Vagina (tissue), 2 donors: ENCODE measurements at places on chromosomes 5 and 9.

DNA sequence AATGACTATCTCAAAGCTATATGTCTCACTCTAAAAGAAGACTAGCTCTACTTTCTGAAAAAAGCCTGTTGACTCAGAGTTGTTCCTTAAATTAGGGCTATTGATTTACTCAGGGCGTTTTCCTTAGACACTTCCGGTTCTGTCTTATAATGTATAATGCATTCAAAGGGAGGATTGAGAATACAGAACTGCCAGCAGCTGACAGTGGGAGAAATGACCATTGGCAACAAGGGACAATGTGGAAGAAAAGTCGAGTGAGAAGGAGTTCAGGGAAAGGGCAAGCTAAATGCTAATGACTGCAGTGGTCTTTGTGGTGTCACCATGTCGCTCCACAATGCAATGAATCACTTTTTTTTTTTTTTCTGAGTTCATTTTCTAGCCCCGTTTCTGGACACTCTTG is 65.7 kb upstream of the ANKH start:
- no peaks in the 10 kb centered on the region for H3K4me1 ChIP-seq
- H3K4me3 ChIP-seq, result no peak overlapping the region
- no peak for DNase-seq
- H3K27ac ChIP-seq, result no peak overlapping the region
- no peaks in the 10 kb centered on the region for H3K36me3 ChIP-seq

- no peaks in the 10 kb centered on the region for H3K36me3 ChIP-seq
- H3K27me3 ChIP-seq, result no peaks in the 10 kb centered on the region
- no peak overlapping the region for H3K4me3 ChIP-seq
These were observed 293.6 kb downstream of the FER start for GRCh38 chr5:109041317-109041716.

GRCh38 chr5:168822248-168822744 is 243.1 kb upstream of the PANK3 start:
- H3K27ac ChIP-seq, result no peak overlapping the region
- H3K36me3 ChIP-seq, result no peaks in the 10 kb centered on the region
- no peak for DNase-seq
- H3K27me3 ChIP-seq, result no peaks in the 10 kb centered on the region
- H3K4me3 ChIP-seq, result no peak overlapping the region

DNA sequence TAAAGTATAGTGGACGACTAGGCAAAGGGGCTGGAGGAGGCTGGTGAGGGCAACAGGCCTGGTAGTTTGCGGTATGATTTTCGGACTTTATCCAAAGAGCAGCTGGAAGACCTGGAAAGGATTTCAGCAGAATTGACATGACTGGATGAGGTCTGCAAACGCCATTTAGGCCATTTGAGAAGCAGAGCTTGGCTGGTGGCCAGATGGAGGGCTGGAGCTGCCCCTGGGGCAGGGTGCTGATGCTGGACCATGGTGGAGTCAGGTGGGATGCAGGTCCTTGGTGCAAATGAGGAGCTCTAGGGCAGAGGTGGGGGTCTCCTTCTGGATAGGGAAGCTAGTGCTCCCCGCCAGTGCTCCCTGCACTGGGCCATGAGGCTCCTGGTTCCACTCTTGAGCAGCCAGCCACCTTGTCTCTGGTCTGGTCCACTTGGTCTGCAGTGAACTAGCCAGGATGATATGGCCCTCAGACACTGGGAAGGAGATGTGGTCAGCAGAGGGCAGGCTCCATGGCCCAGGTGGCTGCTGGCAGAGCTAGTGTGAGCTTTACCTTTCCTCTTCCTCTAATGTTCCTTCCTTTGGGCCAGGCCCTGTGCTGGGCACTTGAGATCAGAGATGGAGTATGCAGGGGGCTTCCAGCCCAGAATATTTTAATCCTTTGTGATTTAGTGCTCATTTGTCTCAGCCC is 31.4 kb downstream of the COL27A1 start:
- no peak overlapping the region for H3K4me3 ChIP-seq
- no peaks in the 10 kb centered on the region for H3K27me3 ChIP-seq
- H3K27ac ChIP-seq, result peak overlapping the region; percentile 3
- no peak for DNase-seq
- H3K4me1 ChIP-seq, result peaks cover 13% of the 10 kb centered on the region

GRCh38 chr5:157384971-157385709 is 74.9 kb upstream of the NIPAL4 start:
- H3K27ac ChIP-seq, result peak overlapping the region; percentile 68
- H3K4me1 ChIP-seq, result peaks cover 18% of the 10 kb centered on the region
- DNase-seq, result no peak
- no peaks in the 10 kb centered on the region for H3K27me3 ChIP-seq
- H3K36me3 ChIP-seq, result no peaks in the 10 kb centered on the region

DNA sequence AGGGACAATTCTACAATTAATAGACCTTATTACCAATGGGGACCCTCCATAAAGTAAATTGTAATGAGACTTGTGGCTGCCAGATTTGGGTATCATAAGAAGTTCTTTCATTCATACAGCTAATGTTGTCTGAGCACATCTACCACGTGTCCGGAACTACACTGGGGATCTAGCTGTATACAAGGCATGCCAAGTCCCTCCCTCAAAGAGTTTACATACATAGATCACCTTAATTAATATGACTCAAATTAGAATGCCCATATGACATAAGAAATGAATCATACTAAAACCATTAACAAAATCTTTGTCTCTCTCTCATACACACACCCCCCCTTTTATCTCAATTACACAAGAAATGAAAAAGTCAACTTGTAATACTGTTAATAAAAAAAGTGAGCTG is 18.0 kb upstream of the NR4A3 start:
- H3K4me3 ChIP-seq, result no peak overlapping the region
- H3K27me3 ChIP-seq, result no peaks in the 10 kb centered on the region
- no peak overlapping the region for H3K27ac ChIP-seq
- no peaks in the 10 kb centered on the region for H3K36me3 ChIP-seq
- DNase-seq, result no peak
- peaks cover 4% of the 10 kb centered on the region for H3K4me1 ChIP-seq

DNA sequence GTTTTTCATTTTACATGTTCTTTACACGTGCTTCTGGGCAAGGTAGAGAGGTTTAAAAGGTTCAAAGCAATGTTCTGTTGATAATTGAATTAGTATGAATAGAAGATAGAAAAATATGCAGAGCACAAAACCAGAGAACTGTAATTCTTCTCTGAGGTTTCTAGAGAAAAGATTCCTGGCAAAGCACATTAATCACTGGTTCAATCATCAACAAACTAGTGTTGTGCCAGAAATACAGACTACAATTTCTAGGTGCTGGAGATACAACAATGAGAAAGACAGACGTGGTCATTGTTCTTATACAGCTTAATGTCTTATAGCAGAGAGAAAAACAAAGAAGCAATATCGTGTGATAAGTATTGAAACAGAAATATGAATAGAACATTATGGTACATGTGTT is 25.5 kb downstream of the MEGF9 start:
- no peaks in the 10 kb centered on the region for H3K27me3 ChIP-seq
- no peaks in the 10 kb centered on the region for H3K4me1 ChIP-seq
- H3K4me3 ChIP-seq, result no peak overlapping the region
- H3K36me3 ChIP-seq, result no peaks in the 10 kb centered on the region
- H3K27ac ChIP-seq, result no peak overlapping the region

GRCh38 chr5:26343801-26344325 is 694.5 kb downstream of the CDH9 start:
- H3K27ac ChIP-seq, result no peak overlapping the region
- no peaks in the 10 kb centered on the region for H3K36me3 ChIP-seq
- no peak overlapping the region for H3K4me3 ChIP-seq

- H3K27me3 ChIP-seq, result no peaks in the 10 kb centered on the region
- no peaks in the 10 kb centered on the region for H3K36me3 ChIP-seq
- DNase-seq, result no peak
- H3K4me1 ChIP-seq, result peaks cover 10% of the 10 kb centered on the region
- H3K27ac ChIP-seq, result no peak overlapping the region
These were observed 35.3 kb upstream of the KCNV2 start for GRCh38 chr9:2681981-2682380.
